AG04450 (cell line): ENCODE measurements at places on chromosomes 7 and 10.

DNA sequence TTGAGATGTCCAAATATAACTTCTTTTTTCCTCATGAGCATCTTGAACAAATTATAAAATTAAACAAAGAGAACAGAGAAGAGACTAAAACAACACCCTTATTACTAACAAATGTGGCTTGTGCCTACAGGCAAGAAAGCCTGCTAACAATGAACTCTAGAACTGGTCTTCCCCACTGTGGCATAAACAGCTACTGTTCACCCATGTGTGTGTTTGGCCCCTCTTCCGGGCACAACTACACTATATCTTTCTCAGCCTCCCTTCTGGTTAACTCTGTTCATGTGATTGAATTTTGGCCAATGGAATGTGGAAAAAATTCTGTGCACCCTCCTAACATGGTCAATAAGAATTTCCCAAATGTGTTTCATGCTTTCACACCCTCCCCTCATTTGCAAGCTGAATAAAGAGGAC lies 117.0 kb downstream of the KBTBD2 start:
- DNase-seq: no peak

- no peak for DNase-seq
Measured at GRCh38 chr10:126097558-126098225, 201.3 kb downstream of the FANK1 start.

GRCh38 chr7:111264981-111265380 lies 174.1 kb downstream of the LRRN3 start:
- DNase-seq: no peak

GRCh38 chr10:78905957-78906308 lies 162.8 kb upstream of the ZMIZ1 start:
- DNase-seq: no peak

DNA sequence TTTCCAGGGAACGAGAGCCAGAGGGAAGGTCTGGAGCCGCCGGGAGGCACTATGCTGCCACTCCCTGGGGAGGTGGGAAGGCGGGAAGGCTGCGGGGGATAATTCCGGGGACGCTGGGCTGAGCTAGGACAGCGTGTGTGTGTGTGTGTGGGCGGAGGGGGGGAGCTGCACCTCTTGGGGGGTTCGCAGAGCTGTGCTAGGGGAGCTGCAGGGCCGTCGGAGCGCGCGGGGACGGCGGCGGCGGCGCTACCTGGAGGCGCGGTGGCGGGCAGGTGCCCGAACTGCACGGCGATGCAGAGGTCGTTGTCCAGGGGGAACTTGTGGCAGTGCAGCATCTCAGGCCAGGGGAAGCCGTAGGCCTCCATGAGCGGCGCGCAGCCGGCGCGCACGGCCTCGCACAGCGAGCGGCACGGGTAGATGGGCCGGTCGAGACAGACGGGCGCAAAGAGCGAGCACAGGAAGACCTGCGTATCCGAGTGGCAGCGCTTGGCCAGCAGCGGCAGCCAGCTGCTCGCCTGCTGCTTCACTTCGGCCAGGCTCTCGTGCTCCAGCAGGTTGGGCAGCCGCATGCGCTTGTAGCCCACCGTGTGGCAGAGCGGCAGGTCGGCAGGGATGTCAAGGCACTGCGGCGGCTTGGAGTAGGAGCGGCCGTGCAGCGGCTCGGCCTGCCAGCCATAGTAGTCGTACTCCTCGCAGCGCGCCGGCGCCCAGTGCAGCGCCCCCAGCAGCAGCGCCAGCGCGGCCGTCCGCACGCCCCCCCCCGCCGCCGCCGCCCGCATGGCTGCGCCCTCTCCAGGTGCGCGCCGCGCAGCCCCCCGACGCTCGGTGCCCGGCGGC lies 526 bp downstream of the SFRP5 start:
- DNase-seq: no peak

DNA sequence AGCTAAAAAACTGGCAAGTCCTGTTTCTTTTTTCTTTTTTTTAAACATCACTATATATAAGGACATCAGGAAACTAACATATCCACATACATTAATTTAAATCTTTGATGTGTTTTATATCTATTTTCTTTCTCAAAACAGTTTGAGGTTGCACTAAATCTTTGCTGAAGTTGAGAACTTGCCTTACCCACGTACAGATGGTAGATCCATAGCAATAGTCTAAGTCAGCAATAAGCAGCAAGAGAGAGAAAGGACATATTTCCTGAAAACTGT lies 226.7 kb upstream of the IMMP2L start:
- DNase-seq: no peak

DNA sequence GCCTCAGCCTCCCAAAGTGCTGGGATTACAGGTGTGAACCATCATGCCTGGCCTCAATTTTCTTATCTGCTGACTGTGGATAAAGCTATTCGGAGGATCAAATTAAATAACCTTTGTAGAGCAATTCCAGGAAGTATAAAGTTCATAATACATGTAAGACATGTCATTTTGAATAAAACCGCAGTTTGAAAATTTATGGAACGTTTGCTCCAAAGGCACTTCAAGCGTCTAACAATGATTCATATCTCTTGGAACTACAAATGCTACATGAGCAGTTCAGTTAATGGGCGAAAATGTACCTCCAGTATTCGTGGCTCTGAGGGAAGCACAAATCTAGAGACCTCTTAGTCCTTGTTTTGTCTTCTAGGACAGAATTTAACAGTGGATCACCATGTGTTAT lies 190.3 kb downstream of the GALNT17 start:
- no peak for DNase-seq
